ENCODE measurements at places on chromosomes 4 and X.

- DNase-seq: no peak
Observed at GRCh38 chr4:130632731-130633604, 1537.0 kb downstream of the C4orf33 start.

- no peak for DNase-seq
Observed at GRCh38 chrX:15500497-15500966, at the start of gene BMX. TSS of gene BMX (plus strand) at chrX:15500807. CDS start at chrX:15508354, 7,547 bp downstream.

GRCh38 chr4:120491481-120491880, 424.8 kb upstream of the MAD2L1 start:
- DNase-seq: no peak

DNA sequence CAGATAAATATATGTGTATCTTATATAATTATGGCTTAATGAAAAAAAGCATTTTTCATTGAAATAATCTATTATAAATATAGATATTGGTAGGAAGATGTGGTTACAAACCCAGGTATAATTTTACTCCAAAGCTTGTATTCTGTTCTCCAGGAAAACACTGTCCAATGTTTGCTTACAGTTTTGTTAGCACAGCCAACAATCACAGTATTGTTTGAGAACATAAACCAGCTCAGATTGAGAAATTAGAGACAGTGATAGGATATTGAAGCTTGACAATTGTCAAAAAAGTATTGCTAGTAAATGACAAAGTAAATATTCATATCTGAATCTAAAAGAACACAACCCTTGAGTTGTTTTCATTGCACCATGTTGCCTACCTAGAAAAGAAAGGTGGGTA, 228.8 kb downstream of the ADGRL3 start:
- no peak for DNase-seq

- DNase-seq: peak; percentile 11
Observed at GRCh38 chrX:39337451-39337850, 536.2 kb downstream of the MID1IP1 start.

GRCh38 chrX:130831347-130831722, 71.7 kb downstream of the ENOX2 start:
- DNase-seq: no peak

DNA sequence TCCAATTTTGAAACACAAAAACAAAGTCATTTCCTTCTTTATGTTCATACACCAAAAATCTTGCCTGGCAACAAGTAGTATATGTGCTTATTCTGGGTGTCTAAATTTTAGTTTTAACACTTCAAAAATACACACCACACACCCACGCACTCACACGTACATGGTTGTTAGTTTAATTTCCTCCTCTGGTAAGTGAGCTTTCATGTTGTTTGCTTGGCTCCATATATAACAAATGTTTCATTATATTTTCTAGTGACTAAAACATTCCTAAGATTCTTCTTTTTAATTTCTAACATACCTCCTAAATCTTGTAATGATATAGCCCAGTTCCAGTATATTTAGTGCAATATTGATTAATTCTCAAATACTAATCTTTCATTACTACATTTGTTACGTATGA, 80.9 kb downstream of the PRDM5 start:
- no peak for DNase-seq

DNA sequence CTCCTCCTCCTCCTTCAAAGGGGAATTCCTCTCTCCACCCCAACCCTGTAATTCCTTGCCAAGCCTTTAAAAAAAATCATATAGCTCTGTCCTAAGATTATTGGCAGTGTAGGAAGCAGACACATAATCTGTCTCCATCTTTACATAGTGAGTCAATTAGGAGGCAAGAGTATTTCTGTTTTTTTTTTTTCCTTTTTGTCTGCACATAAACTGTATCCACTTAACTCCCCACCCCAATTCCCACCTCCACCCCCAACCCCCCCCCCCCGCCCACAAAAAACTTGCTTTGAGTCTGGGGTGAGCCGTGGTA, 182.5 kb downstream of the RASL11B start:
- no peak for DNase-seq

DNA sequence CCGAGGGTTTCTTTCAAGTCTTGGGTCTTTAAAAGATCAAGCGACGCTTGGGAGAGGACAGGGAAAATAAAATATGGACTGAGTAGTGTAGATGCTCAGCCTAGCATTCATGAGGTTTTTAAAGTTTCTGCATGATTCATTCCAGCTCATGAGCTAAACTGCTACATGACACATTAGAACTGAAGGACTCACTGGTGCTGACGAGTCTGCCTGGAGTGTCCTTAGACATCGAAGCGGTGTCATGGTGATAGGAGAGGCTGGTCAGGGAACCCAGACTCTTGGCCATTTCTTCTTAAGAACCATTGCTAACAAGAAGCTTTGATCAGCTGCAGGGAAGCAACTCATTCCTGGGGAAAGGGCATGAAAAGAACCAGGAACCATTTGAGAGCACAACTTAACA, 158.6 kb downstream of the TRIML1 start:
- DNase-seq: no peak

DNA sequence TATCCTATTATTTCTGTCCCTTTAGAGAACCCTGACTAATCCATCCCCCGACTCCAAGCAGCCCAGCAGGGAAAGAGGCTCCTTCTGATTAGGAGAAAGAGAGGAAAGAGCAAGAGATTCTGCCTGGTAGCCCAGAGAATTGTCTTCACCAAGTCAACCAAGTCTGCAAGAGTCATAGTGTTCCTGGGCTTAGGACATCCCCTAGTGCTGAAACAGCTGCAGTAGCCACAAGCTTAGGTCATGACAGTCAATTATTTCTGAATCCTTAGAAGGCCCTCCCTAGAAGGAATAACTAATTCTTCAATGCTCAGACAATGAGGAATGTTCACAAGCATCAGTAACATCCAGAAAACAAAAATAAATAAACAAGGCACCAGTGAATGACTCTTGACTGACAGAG, 480.3 kb upstream of the GRIA3 start:
- no peak for DNase-seq

GRCh38 chrX:43703211-43703791, 47.2 kb downstream of the MAOA start:
- no peak for DNase-seq

DNA sequence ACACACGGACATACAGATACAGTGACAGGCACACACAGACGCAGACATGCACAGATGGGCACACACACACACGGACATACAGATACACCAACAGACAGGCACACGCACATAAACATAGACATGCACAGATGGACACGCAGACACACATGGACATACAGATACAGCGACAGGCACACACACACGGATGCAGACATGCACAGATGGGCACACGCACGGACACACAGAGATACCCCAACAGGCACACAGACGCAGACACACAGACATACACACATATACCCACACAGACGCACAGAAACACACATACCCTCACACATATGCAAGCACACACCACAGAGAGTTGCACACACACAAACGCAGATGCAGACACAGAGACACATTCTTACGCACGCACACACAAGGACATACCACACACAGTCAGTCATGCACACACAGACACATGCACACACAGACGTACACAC, 24.4 kb upstream of the SLC25A6 start:
- DNase-seq: no peak

GRCh38 chr4:38177035-38177546, 216.9 kb downstream of the PTTG2 start:
- no peak for DNase-seq

DNA sequence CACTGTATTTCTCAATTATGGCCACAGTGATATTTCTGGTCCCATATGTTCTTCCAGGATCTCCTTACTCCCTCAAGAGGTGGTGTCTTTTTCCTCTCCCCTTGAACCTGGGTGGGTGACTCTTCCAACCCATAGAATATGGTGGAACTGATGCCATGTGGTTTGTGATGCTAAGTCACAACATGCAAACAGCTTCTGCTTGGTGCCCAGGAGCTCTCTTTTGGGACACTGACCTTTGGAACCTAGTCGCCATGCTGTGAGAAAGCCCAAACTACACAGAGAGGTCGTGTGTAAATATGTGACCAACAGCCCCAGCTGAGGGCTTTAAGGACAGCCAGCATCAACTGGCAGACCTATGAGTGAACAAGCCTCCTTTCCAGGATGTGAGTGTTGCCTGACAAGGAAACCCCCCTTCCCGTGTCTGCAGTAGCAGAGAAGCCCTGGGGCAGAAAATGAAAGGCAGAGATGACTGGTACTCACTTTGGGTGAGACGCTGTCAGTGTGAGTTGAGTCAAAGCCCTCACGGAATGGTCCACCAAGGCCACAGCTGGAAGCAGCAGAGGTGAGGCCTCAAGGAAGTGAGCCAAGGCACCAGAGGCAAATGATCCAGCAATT, 223.4 kb downstream of the BCOR start:
- no peak for DNase-seq

GRCh38 chrX:53715346-53715924, 28.9 kb upstream of the HUWE1 start:
- DNase-seq: no peak

DNA sequence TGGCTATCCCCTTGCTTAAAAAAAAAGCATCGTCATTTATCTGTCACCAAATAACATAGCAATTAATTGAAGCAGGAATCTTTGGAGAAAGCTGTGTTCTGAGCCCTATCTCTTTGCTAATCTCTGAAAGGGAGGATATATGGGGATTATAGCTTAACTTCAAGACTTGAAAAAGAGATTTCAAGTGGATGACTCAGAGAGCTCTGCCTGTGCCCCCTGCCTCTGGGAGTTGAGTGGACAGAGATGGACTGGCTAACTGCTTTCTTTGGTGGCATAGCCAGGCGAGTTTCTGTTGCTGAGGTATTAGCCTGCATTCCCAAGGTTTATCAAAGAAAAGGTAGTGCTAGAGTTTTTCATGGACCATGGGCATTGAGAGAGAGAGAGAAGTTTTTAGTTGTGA, 91.6 kb downstream of the DDIT4L start:
- no peak for DNase-seq

DNA sequence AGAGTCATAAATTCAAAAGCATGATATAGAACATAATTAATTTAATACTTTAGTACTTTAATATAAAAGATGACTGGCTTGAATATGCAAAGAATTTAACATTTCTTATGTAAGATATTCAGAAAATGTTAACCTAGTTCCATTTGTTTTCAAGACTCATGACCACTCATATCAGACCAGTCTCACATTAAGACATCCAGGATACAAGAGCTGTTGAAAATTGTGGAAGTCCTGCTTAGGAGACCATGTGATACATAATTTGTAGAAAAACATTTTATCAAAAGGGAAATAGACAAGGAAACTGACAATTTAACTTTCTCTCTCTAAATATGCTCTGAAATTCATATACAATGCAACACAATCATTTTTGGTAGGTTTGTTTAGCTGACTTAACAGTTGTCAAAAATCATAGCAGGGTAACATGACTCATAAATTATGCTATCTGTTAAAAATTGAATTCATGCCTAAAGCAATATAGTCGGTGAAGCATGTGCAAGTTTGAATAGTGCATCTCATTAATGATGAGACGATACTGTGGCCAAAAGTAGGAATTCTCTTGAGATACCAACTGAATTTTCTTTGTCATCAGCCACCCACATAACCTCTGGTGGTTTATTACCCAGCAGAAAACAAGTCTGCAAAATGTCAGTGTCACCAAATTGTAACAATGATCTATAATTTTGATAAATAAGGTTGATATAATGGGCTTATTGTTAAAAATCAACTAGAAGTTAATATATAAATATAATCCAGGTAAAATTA, 211.4 kb downstream of the GASK1B start:
- DNase-seq: no peak

- DNase-seq: no peak
Observed at GRCh38 chr4:14787894-14788293, 214.4 kb upstream of the CPEB2 start.

- no peak for DNase-seq
Observed at GRCh38 chrX:71056867-71057266, 11.3 kb downstream of the SNX12 start.

DNA sequence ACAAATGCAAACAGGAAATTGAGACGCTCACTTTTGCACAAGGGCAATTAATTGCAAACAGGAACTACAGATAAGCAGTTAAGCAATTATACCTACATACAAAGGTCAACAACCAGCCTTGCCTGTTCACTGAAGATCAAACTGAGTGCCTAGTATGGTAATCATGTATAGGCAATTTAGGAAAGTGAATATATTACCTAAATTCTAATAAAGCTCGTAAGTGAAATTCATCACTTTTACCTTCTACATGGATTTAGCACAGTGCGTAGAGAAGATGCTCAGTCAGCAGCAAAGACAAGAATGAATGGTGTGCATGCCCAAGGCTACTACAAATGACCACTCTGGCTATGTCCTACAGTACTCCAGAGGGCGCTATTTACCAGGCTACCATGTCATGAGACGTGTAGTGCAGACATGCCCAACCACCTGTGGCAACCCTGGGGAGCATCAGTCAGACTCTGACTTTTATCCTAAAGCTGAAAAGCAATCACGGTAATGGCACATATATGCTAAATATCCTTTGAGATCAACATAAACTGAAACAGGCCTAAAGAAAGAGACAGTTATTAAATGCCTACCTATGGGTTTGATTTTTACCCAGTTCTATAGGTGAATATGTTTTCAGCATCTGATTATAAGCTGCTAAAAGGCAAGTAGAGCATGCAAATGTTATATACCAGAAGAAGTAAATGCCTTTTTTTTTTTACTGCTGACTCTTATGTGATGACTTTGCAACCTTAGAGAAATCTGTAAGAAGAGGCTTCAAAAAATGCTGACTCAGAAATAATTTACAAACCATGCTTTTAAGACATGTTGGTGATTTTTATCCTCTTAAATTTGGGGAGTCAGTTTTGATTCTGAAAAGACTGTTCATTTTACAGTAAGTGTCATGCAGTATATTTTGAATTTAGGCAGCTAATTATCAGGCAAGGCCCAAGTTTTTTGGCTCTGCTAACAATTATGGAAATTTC, 178.0 kb downstream of the PPP3CA start:
- peak; percentile 23 for DNase-seq

DNA sequence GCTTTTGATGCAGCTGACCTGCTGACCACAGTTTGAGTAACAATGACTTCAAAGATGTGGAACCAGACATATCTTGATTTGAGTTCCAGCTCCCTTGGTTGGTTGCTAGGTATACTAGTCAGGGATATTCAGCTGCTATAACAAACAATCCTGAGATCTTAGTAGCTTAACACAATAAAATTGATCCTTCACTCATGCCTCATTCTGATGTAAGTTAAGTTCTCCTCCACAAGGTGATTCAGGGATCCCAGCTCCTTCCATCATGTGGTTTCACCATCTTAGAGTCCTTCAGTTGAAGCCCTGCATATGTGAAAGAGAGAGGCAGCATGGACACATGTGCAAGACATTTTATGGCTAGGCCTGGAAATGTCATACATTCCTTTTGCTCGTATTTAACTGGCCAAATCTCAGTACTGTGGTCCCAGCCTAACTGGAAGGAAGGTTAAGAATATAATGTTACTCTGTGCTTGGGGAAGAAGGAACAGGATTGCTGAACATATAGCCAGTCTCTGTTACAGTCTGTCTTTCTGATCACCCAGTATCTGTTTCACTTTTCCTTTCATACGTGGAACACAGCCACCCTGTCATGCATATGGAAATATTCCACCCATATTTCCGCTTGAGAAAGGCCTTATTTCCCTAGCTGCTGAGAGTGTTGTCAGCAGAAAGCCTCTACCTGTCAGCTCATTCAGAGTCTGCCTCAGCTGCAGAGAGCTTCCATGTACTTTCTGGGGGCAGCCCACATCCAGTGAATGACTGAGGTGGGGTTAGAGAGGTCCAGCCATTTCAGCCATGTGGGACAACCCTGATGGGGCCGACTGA, 7.1 kb downstream of the SMIM9 start:
- DNase-seq: no peak
